ENCODE measurements at places on chromosomes 5 and 9.

DNA sequence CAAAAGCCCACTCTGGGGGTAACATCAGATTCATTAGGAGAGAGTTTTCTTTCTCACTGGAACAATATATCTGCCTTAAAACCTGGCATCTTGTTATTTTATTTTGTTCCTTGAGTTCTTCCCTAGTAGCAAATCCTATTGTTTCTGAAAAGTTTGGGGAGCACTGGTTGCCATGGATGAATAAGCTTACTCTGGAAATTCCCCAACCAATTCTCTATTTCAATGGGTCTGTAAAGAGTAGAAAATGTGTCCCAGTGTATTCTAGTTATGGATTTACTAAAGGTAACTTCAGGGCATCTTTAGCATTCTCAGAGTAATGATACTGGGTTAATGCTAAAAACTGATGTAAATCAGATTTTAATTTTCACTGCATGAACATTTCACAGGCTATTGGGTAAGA lies 94.2 kb upstream of the S1PR3 start:
- no peak for DNase-seq

- no peak for DNase-seq
These were observed 284.2 kb upstream of the SEMA6A start for GRCh38 chr5:116858705-116859333.

DNA sequence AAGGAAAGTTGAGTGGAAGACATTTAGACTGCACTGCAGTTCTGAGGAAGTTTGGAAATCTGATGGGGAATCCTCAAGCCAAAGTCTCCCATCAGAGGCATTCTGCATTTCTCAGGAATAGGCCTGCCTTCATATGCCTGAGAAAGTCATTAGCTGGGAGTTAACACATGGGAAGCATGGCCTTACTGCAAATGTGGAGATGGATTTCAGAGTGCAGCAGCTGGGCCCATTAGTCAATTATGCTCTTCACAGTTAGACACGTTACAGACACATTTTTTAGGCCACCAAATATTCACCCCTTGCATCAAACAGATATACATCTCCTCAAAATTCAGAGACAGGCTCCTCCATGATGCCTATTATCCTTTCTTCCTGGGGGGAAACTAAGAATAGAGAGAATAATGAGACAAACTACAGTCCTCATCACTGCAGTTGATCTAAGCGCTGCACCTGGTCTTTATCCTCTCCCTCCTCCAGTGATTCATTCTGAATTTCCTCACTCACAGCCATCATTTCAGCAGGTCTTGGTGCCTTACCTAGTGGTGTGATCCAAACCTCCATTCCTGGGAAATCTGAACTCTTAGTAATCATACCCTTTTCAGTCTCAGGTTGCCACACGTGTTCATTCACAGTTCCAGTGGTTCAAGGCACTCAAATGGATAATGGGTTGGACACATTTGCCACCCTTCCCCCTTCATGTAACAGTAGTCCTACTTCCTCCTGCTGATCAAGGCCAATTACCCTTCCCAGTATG lies 47.9 kb upstream of the PPP2CA start:
- no peak for DNase-seq

DNA sequence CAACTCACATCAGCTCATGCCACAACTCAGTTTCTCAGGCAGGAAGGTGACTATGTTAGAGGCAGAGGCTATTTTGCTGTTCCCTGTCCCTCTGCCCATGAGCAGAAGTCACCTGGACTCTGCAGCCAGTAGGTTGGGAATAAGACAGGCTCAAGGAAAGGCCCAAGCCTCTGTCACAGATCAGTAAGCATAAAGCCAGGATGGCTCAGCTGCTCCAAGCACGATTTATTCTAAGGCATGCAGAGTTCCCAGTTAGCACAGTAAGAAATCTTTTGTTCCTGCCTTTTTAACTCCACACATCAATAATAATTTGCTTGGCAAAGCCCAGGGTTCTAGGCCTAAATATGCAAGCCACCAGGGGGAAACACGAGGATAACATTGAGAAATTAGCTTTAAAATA lies 249.0 kb upstream of the ADRA1B start:
- DNase-seq = no peak

DNA sequence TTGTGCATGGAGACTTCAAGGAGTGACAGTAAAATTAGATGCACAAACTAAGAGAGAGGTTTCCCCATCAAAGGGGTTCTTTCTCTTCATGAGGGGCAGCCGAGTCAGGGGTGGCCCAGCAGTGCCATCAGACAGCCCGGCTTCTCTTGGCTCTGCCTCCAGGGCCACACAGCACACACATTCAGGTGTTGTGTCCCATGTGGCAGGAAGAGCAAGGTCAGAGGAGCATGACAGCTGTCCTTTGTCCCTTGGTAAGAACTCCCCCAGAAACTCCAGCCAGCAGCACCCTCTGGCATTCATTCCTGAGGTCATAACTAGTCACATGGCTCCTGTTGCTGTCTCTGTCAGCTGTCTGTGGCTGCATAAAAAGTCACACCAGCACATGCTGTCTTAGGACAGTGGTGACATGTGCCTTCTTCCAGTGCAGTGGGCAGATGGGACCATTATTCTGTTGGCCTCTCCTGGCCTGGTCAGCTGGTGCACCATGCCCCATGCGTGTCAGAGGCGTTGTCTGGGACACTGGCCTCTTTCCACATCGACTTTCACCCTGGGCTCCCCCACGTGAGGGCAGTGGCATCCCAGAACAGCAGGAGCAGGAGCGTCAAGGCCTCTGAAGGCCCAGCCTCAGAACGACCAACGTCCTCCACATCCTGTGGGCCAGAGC lies 78.4 kb upstream of the OTULINL start:
- no peak for DNase-seq
